ENCODE measurements at places on chromosomes 3 and 15.

- no peak for DNase-seq
These were observed 26.3 kb downstream of the NRG4 start for GRCh38 chr15:75985971-75986370.

DNA sequence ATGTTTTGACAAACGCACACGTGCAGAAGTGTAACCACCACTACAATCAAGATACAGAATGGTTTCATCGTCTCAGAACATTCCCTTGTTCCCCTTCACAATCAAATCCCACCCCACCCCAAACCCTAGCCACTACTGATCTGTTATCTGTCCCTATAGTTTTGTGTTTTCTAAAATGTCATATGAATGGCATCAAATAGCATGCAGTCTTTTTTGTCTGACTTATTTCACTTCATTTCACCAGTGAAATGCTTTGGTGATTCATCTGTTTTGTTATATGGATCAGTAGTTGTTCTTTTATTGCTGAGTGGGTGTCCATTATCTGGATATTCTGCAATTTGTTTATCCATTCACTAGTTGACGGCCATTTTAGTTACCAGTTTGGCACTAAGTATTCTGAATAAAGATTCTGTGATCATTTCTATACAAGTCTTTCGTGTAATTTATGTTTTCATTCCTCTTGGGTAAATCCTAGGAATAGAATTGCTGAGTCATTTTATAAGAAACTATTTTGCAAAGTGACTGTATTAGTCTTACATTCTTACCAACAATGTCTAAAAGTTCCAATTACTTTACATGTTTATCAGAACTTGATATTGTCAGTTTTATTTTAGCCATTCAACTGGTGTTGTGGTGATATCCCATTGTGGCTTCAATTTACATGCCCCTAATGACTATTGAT, 232.8 kb downstream of the CLSTN2 start:
- DNase-seq, result no peak

GRCh38 chr3:51988286-51989146, 5.2 kb downstream of the ACY1 start:
- no peak for DNase-seq

GRCh38 chr15:94269954-94270353, 38.6 kb downstream of the MCTP2 start:
- no peak for DNase-seq

GRCh38 chr3:160842021-160843005, 86.3 kb downstream of the PPM1L start:
- DNase-seq, result no peak

GRCh38 chr15:66462627-66463026, 34.9 kb downstream of the SNAPC5 start:
- no peak for DNase-seq

DNA sequence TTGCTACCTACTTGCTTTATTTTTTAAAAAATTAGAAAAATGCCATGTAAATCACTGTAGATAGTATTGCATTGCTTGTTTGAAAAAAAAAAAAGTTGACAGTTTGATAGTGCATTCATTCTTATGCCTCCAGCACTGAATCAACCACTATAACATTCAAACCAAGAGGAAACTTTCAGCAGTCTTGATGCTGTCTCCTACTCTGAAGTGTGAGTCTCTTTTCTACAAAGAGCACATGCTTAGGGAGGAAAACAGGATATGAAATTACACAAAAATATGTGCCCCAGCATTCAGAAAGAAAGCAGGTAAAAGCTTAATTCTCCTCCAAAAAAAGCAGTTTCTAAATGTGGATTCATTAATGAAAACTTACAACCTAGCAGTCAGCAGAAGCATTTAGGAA, 78.3 kb downstream of the ZBTB20 start:
- no peak for DNase-seq

DNA sequence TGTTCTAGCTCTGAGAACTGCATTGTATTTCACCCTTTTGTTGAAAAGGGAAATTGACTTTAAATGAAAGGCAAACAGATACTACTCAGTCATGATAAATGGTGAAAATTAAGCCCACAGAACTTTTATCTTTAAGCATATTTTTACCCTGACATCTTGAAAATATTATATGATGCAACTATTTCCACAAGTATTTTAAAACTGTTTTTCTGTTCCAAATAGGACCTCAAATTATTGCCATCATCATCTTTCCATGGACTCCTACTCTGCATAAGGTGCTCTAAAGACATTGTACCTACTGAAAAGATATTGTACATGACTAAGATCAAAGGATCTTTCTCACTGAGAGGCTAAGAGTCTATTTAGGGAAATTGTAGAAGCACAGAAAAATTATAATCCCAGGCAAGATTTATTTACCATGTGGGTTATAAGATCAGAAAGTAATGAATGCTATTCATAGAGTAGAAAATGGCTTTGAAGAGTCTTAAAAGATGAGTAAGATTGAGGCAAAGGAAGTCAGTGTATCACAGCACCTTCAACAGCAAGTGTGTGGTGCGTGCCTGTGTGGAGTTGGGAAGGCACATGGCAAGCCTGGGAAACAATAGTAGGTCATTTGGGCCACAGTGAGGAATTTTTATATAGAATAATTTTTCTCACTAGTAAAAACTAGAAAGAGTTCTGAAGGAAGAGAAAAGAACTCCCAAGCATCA, 68.8 kb downstream of the VGLL3 start:
- no peak for DNase-seq

GRCh38 chr15:48355377-48355776, 24.1 kb downstream of the DUT start:
- no peak for DNase-seq

GRCh38 chr15:101489599-101490407, at the start of gene PCSK6:
Gene PCSK6 (minus strand): TSS chr15:101489707. CDS start chr15:101489670, 37 bp downstream.
- DNase-seq, result peak; percentile 78

GRCh38 chr15:45729141-45729540, 94.3 kb downstream of the SQOR start:
- DNase-seq, result peak; percentile 21

GRCh38 chr15:47705281-47705997, 11.9 kb upstream of the SEMA6D start:
- no peak for DNase-seq

DNA sequence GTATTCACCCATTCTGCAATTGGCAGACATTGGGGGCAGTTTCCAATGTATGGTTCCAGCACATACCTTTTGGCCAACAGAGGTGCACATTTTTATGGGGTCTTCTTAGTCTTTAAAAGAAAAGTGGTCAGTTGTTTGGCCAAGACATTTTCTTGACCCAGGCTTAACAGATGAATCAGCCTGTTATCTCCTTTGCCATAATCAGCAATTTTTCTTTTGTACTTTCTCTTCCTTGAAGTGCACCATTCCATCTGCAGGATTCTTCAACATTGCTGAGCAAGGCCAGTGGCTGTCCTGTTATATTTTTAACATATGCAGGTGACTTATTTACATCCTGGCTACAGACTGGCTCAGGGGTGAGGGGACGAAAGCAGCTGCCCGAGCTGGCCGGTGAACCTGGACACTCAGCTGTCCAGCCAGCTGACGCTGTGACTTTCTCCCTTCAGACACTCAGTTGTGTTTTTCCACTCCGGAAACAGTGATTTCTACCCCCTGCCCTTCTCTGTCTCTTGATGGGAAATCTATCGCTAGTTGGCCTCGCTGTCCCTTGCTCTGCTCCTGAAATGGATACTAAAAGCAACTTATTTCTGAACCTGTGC, 96.5 kb upstream of the TNFAIP8L3 start:
- DNase-seq, result no peak

GRCh38 chr3:138323971-138324370, 5.7 kb downstream of the NME9 start:
- DNase-seq, result no peak

GRCh38 chr3:14548321-14548729, 8.2 kb upstream of the GRIP2 start:
- peak; percentile 90 for DNase-seq

DNA sequence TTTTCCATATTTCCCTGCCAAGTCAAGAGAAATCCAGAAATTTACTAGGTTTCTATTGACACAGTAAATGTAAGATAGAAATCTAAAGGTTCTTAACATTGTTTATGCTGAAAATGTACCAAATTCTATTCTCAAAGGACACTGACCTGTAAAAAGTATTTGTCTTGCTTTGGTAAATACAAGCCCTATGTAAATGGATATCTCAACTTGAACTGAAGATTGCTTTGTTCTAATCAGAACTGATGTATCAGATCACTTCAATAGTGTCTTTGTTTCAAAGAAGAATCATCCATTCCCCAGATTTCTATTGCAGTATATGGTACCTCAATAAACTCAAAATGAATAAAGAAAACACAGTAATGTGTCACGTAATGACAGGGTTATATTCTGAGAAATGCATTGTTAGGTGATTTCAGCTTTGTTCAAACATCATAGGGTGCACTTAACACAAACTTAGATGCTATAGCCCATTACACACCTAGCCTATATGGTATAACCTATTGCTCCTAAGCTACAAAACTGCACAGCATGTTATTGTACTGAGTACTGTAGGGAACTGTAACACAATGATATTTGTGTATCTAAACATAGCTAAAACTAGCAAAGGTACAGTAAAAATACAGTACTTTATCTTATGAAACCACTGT, 143.5 kb upstream of the NECTIN3 start:
- no peak for DNase-seq

DNA sequence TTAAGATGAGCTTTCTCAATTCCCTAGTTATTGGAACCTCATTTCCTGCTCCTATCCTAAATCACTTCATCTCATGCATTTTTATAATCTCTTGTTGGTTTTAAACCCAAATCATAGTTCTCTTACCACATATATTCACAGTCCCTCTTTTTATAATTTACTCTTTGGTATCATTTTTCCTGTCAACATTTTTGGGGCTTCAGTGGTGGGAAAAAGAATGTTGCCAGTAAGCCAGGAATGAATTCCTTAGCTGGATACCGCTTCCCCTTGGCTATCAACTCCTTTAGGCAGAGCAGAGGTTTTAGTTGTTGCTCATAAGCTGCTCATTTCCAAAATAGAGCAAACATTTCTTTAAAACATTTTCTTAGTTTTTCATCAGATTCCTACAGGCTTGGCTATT, 112.3 kb downstream of the GALK2 start:
- DNase-seq, result no peak

DNA sequence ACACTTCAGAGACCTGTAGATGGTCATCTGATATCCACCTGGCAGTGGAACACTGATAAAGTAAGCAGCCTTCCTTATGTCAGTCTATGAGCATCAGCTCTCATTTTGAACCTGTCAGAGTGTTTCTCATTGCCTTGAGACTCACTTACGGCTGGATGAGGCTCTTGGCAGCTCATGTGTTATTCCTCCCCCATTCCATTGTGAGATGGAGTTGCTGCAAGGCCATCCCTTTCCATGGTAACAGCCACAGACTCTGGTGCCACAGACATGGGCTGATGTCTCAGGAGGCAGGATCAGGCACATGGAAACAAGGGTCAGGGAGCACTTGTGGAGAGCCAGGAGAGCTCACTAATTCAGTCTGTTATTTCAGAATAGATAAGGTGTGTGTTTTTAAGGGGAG, 11.9 kb downstream of the KCNAB1 start:
- no peak for DNase-seq

GRCh38 chr3:27642796-27643195, 79.3 kb downstream of the EOMES start:
- DNase-seq, result no peak

- DNase-seq, result no peak
These were observed 47.3 kb downstream of the PLSCR2 start for GRCh38 chr3:146421819-146422759.

- no peak for DNase-seq
These were observed 18.4 kb downstream of the CTXND1 start for GRCh38 chr15:80233581-80233980.

DNA sequence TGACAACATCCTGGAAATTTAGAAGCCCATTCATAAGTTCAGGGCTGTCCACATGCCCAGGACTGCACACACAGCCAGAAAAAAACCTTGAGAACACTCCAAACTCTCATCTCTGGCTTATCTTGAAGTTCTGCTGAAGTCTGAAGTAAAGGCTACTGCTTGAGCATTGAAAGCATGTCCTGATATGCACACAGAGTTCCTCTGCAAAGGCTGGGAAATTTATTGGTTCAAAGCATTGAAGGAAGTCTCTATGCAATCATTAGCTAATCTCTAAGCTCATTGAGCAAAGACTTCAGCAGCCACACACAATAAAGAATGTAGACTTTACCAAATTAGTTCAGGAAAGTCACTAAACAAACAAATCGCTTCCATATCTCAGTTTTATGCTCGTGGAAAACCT, 162.0 kb upstream of the STT3B start:
- no peak for DNase-seq

- no peak for DNase-seq
These were observed 89.5 kb downstream of the RAB11A start for GRCh38 chr15:65958835-65959234.

GRCh38 chr3:183572935-183573334, 17.4 kb upstream of the KLHL6 start:
- DNase-seq, result no peak

- no peak for DNase-seq
These were observed 365.3 kb upstream of the KCNMB2 start for GRCh38 chr3:178170698-178171535.

DNA sequence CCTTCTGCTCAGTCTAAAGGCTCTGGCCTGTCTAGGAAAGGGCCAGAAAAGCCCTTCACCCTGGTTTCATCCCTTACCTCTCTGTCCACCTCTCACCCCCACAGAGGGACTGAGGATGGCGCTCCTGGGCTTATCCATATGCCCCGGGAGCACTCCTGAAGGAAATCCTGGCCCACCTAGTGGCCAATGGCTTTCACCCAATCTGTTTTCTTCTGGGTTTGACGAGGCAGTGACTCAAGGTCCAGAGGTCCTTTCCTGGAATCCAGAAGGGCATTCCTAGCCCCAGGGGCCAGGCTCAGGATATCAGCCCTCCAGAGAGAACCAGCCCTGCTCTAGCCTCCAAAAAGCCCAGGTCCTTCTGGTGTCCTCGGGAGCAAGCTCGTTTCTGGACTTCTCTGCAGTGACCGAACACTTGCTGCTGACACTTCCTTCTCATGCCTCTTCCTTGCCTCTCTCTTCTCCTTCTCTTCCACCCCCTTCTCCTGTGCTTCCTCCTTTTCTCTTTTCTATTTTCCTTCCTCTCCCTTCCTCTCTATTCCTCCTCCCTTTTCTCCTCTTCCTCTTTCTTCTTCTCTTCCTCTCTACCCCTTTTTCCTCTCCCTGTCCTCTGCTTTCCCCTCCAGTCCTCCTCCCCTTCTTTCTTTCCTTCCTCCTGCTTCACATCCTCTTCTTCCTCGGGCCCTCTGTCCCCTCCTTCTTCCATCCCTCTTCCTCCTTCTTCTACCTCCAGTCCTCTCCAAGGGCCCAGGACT, 59.6 kb downstream of the RHCG start:
- no peak for DNase-seq

DNA sequence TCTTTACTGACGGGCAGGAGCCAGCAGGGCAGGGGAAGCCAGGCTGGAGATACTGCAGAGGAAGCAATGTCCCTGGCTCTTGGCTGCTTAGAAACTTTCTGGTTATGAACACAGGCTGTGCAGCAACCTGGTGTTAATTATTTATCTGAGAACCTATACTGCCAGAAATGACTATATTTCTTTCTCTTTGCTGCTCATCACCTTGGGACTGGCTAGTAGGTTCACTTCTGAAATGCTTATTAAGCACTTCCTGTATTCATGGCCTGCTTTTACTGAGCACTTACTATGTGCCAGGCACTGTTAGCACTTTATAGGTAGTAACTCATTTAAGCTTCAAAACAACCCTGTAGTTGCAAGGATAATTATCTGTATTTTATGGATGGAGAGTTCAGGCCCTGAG, 57.6 kb downstream of the RAB11A start:
- no peak for DNase-seq

All from 8988T (cell line).